Progenitor cell of endocrine pancreas (in vitro differentiated cells): ENCODE measurements at places on chromosomes 3 and 15.

DNA sequence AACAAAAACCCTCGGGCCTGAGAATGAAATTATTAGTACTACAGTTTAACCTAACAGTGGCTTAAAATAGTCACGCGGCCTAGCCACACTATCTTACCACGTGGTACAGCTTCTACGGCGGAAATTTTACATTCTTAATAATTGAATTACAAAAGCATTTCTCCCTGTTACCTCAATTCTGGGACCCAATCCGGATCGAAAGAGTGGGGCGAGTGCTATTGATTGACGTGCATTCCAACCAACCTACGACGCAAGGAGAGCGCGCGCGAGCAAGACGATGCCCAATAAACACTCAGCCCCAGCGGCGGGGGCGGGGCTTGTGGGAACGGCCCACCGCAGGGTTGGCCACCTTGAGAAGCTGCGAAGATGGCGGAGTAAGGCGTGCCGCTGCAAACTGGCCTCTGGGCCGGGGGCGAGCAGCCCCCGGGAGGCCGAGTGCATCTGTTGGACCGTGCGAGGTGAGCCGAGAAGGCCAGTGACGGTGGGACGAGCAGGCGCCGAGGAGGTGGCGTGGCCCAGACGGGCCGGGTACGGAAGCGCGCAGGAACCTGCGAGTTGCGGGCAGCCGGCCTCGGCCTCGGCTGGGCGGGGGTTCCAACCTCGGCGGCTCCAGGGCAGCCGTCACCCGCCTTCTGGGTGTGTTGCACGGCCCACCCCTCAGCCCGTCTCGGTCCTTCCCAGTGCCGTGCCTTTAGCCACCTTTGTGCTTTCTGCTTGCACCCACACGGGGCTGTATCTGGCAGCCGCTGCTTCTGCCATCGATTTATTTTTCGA, 48.6 kb downstream of the OIP5 start:
- DNase-seq: peak; percentile 97

- DNase-seq: no peak
Observed at GRCh38 chr3:79766496-79767193, 1.2 kb downstream of the ROBO1 start.

DNA sequence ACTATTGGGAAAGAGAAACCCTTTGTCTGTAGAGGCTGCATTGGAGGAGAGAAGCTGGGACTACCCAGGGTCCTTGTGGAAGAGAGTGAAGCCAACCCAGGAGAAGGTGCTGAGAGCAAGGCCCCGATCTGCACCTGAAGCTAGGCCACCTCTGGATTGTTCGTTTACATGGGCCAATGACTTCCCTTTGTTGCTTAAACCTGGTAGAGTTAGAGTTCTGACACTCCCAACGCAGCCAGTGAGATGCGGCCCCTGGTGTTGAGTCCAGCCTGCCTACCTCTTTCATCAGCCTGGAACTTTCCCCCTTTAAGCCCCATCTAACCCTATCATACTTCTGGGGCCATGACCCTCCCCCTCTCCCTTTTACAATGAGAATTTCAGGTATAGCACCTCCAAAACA, 30.8 kb downstream of the CCDC13 start:
- DNase-seq: no peak

GRCh38 chr3:31300456-31301443, 232.0 kb upstream of the STT3B start:
- DNase-seq: no peak

- DNase-seq: no peak
Observed at GRCh38 chr15:91135201-91136130, 35.4 kb downstream of the SV2B start.

DNA sequence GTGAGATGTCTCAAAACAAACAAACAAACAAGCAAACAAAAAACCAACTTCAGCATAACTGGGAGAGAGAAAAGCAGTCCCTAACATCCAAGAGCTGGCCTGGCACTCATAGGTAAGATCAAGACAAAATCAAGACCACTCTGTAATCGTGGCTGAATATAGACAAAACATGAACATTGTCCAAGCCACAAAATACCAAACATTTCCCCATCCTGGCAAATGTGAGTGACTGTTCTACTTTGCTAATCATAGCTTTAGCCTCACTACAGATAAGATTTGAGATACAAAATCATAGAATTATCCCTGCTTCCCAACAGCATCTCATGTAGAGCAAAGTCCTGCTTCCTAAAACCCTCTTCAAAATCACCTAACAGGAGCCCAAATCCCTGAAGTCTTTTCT, 116.7 kb upstream of the PRTG start:
- no peak for DNase-seq

DNA sequence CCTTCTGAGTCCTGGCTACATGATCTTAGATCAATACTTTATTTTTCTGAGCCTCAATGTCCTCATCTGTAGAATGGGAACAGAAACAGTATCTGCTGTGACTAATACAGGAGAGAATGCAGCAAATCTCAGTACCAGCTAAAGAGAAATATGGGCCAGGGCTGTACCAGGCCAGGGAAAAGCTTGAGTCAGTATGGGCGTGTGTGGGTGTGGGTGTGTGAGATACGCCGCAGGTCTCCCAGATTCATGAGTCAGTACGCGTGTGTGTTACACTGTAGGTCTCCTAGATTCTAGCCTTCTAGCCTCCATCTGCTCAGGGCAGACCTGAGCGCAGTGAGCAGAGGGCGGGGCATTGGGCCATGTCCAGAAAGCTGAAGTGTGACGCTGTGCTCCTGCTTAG, 15.2 kb downstream of the GNAI2 start:
- no peak for DNase-seq
